Hair follicular keratinocyte (primary cell): ENCODE measurements at places on chromosomes 4 and X. TPM values are rescaled to one million over a fixed set of nuclear protein-coding genes. Genes with fewer than 3 reads are reported as not detected.

Gene AR
- 0.23 TPM in 1 of 2 replicates, not detected in the other for total RNA-seq

Gene PDZD4
- 0.04 TPM in 1 of 2 replicates, not detected in the other for total RNA-seq

Gene IBSP
- not detected in 2 replicates for total RNA-seq

Gene KCNE5
- total RNA-seq = 0.23 TPM in 1 of 2 replicates, not detected in the other

Gene GYPB
- not detected in 2 replicates for total RNA-seq

Gene NSDHL
- total RNA-seq = 32.7 and 44.9 TPM in 2 replicates

Gene GRID2
- not detected in 2 replicates for total RNA-seq

Gene VSIG4
- not detected in 2 replicates for total RNA-seq

Gene PDLIM3
- total RNA-seq = 0.68 and 1.1 TPM in 2 replicates

Gene HERC5
- 1.6 and 2.4 TPM in 2 replicates for total RNA-seq

Gene HSFX3
- total RNA-seq = not detected in 2 replicates

Gene GPR119
- not detected in 2 replicates for total RNA-seq

Gene MAGEH1
- total RNA-seq = 3.8 and 6.0 TPM in 2 replicates

Gene TENM3
- total RNA-seq = 9.8 and 16.1 TPM in 2 replicates

Gene FAM236B
- not detected in 2 replicates for total RNA-seq

Gene F8A3
- total RNA-seq = 1.1 and 4.0 TPM in 2 replicates

Gene PTPN13
- 40.0 and 48.6 TPM in 2 replicates for total RNA-seq

Gene PHOX2B
- not detected in 2 replicates for total RNA-seq

Gene TRIM60
- not detected in 2 replicates for total RNA-seq

Gene AMTN
- total RNA-seq = 0.15 and 0.23 TPM in 2 replicates

Gene FAM47A
- not detected in 2 replicates for total RNA-seq

Gene EDNRA
- 9.0 and 10.0 TPM in 2 replicates for total RNA-seq

Gene CT55
- not detected in 2 replicates for total RNA-seq

Gene IGFBP7
- total RNA-seq = 384 and 793 TPM in 2 replicates

Gene PAGE3
- not detected in 2 replicates for total RNA-seq

Gene PRSS12
- 18.3 and 31.3 TPM in 2 replicates for total RNA-seq

Gene GLRB
- total RNA-seq = 0.47 and 1.0 TPM in 2 replicates

Gene NPFFR2
- total RNA-seq = not detected in 2 replicates

Gene ZNF157
- 0.19 TPM in 1 of 2 replicates, not detected in the other for total RNA-seq

Gene RENBP
- total RNA-seq = not detected in 2 replicates

Gene PLAC8
- 0.15 and 0.86 TPM in 2 replicates for total RNA-seq

Gene USP17L27
- not detected in 2 replicates for total RNA-seq

Gene OFD1
- total RNA-seq = 6.6 and 11.6 TPM in 2 replicates

Gene ALG13
- 22.3 TPM in 2 replicates for total RNA-seq

Gene HAND2
- total RNA-seq = not detected in 2 replicates

Gene USP26
- total RNA-seq = not detected in 2 replicates
